ENCODE measurements at places on chromosomes 16 and 17. TPM values are rescaled to one million over a fixed set of nuclear protein-coding genes. Genes with fewer than 3 reads are reported as not detected.

SNAI3 gene
- 2.7 TPM for total RNA-seq

- DNase-seq: no peak
These were observed 5.7 kb downstream of the CBX1 start for GRCh38 chr17:48095611-48096010.

IRF8 gene
- total RNA-seq: 248 TPM

DNA sequence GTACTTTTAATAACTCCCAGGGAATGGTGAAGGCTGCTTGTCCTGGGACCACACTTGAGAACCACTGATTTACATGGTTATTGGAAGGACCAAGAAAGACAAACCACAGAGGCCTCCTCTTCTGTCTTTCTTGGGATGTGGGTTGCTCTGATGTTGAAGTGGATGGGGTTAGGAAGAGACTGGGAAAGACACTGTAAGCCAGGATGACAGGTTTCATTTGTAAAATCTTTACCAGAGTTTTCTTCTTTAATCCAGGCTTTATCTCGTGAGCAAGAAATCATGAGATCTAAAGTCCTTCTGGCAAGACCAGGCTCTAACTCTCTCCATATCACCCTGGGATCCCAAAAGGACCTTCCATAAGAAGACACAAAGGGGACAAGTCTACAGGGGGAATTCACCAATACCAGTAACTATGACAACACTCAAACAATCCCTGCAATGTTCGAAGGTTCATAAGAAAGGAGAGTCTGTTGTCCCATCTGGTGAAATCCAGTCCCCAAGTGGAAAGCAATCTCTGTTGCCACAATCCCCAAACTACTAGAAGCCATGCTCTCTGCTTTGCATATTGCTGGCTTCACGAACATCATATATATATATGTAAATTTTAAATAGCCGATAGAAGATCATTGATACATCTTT, 44.8 kb upstream of the CDRT4 start:
- DNase-seq: no peak

GRCh38 chr17:10251212-10251948, 53.0 kb upstream of the GAS7 start:
- no peak for DNase-seq

GRCh38 chr17:71828182-71828596, 292.6 kb upstream of the SOX9 start:
- no peak for DNase-seq

TBC1D3 gene
- 4.2 TPM for total RNA-seq

MYH2 gene
- not detected for total RNA-seq

CX3CL1 gene
- total RNA-seq: 0.31 TPM

KRTAP1-3 gene
- total RNA-seq: not detected

- DNase-seq: no peak
These were observed 169.6 kb downstream of the BANP start for GRCh38 chr16:88120812-88121211.

DNA sequence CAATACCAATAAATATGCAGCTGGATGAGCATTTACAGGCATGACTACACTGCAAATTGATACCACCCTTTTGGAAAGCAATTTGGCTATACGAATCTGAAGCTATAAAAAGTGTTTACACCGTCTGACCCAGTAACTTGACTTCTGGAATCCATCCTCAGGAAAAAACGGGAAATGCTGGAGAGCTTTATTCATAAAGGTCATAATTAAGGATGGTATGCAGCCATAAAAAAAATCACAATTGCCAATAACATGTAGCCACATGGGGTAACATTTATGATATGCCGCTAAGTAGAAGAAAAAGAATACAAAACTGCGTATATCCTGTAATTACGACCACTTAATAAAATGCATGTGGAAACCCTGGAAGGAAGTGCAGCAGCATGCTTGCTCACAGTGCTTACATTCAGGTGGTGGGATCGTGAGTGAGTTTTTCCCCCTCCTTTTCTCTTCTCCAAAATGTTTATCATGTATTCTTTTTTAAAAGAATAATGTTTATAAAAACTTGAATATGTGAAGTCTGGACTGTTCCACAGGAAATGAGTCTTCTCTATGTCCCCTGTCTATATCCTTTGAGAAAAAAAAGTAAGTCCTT, 34.2 kb downstream of the COPRS start:
- DNase-seq: no peak

DNA sequence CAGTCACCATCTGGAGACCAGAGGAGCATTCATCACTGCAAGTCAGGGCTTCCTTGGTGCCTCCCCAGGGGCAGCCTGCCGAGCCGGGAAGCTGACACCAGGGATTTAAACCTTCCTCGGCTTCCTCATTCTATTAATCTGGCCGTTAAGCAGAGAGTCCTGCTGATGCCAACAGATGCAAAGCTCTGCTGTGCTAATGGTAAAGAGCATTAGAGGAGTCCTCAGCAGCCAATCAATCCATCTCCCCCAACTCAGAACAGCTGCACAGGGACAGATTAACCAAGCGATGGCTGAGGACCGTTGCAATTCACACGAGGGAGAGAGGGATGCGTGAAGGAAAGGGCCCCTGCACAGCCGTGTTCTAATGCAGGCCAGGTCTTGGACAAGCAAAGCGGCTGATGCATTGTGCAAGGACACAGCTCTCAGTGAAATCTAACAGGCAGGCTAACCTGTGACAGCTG, 116.6 kb downstream of the XYLT1 start:
- no peak for DNase-seq

GRCh38 chr16:1357906-1358566, 6.3 kb downstream of the GNPTG start:
- no peak for DNase-seq

SLC16A6 gene
- 10.2 TPM for total RNA-seq

- no peak for DNase-seq
These were observed 70.6 kb upstream of the HS3ST2 start for GRCh38 chr16:22743401-22743800.

DNA sequence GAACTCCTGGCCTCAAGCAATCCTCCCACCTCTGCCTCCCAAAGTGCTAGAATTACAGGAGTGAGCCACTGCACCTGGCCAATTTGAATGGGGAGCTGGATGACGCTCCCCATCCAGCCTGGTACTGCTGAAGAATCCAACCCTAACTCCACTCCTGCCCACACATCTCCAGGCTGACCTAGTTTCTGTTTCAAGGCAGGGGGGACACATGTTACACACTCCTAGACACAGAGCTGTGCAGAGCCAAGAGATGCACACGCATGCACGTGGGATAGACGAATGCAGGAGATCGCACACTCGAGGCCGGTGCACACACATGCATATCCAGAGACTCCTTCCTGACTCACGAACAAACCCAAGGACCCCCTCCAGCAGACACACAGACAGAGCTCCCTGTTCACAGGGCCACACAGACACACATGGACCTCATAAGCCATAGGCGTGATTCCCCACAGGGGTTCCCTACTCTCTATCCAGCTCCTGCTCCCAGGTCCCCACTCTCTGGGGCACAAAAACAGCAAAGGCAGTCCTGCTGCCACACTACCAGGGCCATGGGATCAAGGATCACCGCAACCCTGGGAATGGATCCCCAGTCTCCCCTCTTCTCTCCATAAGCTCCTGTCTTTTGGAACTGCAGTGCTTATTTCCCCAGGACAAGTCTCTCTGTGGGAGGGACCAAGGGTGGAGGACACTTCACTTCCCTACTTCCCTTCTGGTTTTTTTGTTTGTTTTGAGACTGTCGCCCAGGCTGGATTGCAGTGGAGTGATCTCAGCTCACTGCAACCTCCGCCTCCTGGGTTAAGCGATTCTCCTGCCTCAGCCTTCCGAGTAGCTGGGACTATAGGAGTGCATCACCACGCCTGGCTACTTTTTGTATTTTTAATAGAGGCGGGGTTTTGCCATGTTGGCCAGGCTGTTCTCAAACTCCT, 14.4 kb downstream of the EPOP start:
- no peak for DNase-seq
